ENCODE measurements at places on chromosomes 4 and X. TPM values are rescaled to one million over a fixed set of nuclear protein-coding genes. Genes with fewer than 3 reads are reported as not detected.

GRCh38 chrX:48920718-48921104, 1.9 kb upstream of the PIM2 start:
- no peaks in the 10 kb centered on the region for H3K27me3 ChIP-seq
- H3K36me3 ChIP-seq: peaks cover 5% of the 10 kb centered on the region
- H3K4me1 ChIP-seq: peaks cover 4% of the 10 kb centered on the region
- no peak overlapping the region for H3K4me3 ChIP-seq
- H3K27ac ChIP-seq: no peak overlapping the region

RWDD4 gene
- total RNA-seq: 29.4 TPM

- no peaks in the 10 kb centered on the region for H3K4me1 ChIP-seq
- H3K4me3 ChIP-seq: no peak overlapping the region
- H3K36me3 ChIP-seq: no peaks in the 10 kb centered on the region
- DNase-seq: peak; percentile 71
- H3K27me3 ChIP-seq: no peaks in the 10 kb centered on the region
These were observed 246.0 kb upstream of the HHIP start for GRCh38 chr4:144399927-144400326.

CT45A3 gene
- total RNA-seq: not detected

GRCh38 chrX:638482-639131, 8.0 kb downstream of the SHOX start:
- H3K36me3 ChIP-seq: no peaks in the 10 kb centered on the region
- no peaks in the 10 kb centered on the region for H3K4me1 ChIP-seq
- H3K4me3 ChIP-seq: no peak overlapping the region
- DNase-seq: no peak

DNA sequence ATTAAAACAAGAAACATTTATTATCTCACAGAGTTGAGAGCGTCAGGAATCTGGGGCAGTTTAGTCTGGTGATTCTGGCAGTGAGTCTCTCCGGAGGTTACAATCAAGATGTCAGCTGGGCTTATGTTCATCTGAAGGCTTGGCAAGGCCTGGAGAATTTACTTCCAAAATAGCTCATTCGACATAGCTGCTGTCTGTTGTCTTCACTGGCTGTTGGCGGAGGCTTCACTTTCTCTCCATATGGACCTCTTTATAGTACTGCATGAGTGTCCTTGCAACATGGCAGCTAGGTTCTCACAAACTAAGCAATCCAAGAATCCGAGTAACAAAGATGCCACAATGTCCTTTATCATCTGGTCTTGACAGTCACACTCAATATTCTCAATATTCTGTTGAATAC, 70.2 kb upstream of the ADGRL3 start:
- no peaks in the 10 kb centered on the region for H3K27me3 ChIP-seq
- H3K27ac ChIP-seq: no peak overlapping the region
- H3K4me3 ChIP-seq: no peak overlapping the region
- no peak for DNase-seq

DNA sequence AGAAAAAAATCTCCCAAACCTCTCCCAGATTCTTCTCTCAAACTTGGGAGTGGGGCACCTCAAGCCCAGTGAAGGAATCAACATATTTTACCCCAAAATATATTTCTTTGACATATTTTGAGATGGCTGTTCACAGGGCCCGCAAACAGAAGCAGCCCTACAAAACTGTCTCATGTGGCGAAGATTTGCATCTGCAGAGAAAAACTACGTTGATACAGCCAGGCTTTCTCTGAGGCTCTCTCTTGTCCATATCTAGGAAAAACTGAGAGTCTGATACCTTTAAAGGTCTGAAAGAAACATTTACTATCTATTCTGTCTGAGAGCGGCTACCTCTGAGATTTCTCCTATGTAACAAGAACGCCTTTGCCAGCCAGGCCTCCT, 23.3 kb upstream of the TMSB4X start:
- no peak overlapping the region for H3K4me3 ChIP-seq
- no peaks in the 10 kb centered on the region for H3K36me3 ChIP-seq
- peak overlapping the region; percentile 85 for H3K27ac ChIP-seq
- DNase-seq: no peak
- no peaks in the 10 kb centered on the region for H3K27me3 ChIP-seq

DNA sequence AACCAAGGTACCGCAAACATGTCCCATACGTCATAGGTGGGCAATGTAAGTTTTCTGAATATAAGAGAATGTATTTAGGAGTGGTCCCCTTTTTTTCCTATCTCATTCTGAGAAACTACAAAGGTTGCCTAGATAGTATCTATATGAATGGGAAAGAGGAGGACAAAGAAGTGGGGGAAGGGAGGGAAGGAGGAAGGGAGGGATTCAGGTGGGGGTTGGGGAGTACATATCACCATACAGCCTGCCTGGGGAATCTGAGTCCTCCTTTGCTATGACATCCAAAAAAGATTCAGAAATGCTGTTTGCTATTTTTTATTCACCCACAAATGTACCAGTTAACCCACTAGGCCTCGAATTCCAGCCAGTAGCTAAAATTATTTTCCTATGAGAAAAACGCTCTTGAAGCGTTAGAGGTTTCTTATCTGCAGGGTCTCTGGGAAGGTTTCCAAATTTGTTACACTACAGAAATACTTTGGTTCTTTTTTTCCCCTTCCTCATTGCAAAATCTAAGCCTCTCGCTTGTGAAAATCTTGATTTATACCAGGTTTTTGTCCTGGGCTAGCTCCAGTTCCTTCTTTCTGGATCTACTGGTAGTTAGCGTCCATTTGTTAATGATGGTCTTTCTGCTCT, 212.9 kb downstream of the NSUN7 start:
- H3K4me1 ChIP-seq: no peaks in the 10 kb centered on the region
- DNase-seq: no peak
- H3K27ac ChIP-seq: no peak overlapping the region
- no peak overlapping the region for H3K4me3 ChIP-seq

DNA sequence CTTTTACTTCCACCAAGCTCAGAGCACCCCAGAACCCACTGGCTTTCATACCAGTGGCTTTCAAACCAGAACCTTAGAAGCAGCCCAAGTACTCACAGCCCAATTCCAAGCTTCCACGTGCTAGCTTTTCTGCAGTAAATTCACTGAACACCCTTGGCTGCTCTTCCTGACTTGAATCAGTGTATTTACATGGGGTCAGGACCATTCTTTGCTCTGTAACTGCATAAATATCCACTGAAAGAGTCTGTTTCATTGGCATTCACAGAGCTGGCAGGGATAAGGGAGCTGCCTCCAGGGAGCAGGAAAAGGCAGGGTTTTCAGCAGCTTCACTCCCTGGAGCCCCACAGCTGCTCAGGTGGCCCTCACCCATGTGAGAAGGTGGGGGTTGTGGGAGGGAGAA, 43.8 kb downstream of the RAI2 start:
- H3K27me3 ChIP-seq: no peaks in the 10 kb centered on the region
- no peak overlapping the region for H3K4me3 ChIP-seq
- H3K4me1 ChIP-seq: no peaks in the 10 kb centered on the region

- DNase-seq: peak; percentile 57
- H3K4me3 ChIP-seq: peak overlapping the region; percentile 66
- peak overlapping the region; percentile 82 for H3K27ac ChIP-seq
- H3K27me3 ChIP-seq: no peaks in the 10 kb centered on the region
These were observed 763 bp downstream of the GRSF1 start for GRCh38 chr4:70838666-70839588.

GRCh38 chr4:88661739-88662138, 35.9 kb downstream of the NAP1L5 start:
- H3K4me3 ChIP-seq: no peak overlapping the region
- H3K27me3 ChIP-seq: no peaks in the 10 kb centered on the region
- no peak for DNase-seq
- H3K4me1 ChIP-seq: no peaks in the 10 kb centered on the region
- H3K36me3 ChIP-seq: no peaks in the 10 kb centered on the region
